ENCODE measurements at places on chromosomes 3 and 15.
A peak's percentile ranks its signal among the peaks of the same experiment; 100 is the strongest.

DNA sequence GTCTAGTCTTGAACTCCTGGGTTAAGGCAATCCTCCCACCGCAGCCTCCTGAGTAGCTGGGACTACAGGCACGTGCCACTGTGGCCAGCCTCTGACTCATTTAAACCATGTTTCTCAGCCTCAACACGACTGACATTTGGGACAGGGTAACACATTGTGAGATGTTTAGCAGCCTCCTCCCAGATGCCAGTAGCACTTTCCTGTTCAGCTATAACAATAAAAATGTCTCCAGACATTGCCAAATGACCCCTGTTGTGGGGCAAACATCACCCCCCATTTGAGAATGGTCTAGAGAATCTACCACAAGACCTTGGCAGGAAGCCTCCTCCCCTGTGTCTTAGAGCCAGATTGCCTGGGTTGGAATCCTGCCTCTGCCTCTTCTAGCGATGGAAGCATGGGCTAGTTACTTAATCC is 8.4 kb downstream of the TMEM40 start:
- peak; percentile 28 for DNase-seq

- no peak for DNase-seq
These were observed 14.7 kb downstream of the XRN1 start for GRCh38 chr3:142433110-142433509.

- no peak for DNase-seq
These were observed 786.4 kb downstream of the MCTP2 start for GRCh38 chr15:95017666-95018328.

GRCh38 chr3:172844428-172844827 is 93.9 kb downstream of the ECT2 start:
- DNase-seq, result no peak

DNA sequence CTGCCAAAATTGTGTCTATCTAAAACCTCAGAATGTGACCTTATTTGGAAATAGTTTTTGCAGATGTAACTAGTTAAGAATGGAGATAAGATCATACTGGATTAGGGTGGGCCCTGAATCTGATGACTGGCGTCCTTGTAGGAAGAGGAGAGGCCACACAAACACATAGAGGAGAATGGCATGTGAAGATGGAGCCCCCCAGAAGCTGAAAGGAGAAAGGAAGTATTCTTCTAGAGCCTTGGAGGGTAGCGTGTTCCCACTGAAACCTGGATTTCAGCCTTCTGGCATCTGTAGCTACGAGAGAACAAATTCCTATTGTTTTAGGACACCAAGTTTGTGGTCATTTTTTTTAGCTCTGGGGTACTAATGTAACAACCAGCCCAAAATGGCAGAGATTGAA is 423.0 kb upstream of the TPM1 start:
- DNase-seq, result no peak

GRCh38 chr3:132071043-132071442 is 36.2 kb upstream of the CPNE4 start:
- no peak for DNase-seq

Data from activated T-cell treated with anti-CD3 and anti-CD28 coated beads for 48 hours (primary cell).